Retinal pigment epithelial cell (primary cell): ENCODE measurements at places on chromosomes 16 and 17.

DNA sequence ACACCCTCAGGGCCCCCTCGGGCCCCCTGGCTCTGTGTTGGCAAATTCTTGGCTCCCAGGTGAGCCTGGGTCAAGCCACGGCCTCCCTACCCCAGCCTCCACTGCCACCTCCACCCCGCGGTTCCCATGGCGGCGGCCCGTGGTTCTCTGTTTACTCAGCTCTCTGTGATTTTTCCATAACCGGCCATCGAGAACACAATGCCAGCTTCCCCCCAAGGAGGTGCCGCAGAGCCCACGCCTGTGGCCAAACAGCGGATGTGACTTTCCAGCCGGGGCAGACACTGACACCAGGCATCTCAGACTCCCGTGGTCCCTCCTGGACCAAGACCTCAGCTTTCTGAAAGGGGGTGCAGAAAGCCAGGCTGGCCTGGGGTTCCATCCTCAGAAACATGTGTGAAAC lies 21.6 kb upstream of the ATP2A3 start:
- DNase-seq: no peak

DNA sequence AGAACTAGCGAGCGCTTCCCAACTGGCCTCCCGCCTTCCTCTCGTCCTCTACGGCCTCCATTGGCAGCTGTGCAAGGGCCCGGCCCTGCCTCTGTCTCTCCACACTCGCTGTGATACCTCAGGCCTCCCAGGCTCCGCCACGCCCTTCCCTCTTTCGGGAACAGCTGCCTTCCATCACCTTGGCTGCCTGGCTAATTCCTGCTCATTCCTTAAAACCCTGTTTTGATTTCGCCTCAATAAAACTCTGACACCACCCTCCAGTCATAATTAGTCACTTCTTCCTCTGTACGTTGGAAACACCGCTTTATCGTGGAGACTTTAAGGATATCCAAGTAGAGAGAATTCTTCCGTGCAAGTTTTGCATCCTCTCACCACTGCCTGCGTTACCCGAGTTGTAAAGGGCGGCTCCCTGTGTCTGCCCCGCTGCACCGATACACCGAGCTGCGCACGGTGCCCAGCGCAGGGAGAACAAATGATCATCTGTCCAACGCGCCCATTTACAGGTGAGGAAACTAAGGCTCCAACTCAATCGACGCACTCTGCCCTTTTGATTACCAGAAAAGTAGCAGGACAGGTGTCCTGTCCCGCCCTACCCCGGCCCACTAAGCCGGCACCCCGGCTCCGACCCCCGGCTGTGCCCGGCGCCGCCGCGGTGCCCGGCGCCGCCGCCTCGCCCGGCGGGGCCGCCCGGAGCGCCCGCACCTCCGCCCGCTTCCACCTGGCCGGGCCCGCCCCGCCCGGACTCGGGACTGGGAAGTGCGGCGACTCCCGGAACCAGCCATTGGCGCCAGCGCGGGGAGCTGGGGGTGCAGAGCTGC lies 139.7 kb downstream of the SEC14L1 start:
- DNase-seq: no peak

DNA sequence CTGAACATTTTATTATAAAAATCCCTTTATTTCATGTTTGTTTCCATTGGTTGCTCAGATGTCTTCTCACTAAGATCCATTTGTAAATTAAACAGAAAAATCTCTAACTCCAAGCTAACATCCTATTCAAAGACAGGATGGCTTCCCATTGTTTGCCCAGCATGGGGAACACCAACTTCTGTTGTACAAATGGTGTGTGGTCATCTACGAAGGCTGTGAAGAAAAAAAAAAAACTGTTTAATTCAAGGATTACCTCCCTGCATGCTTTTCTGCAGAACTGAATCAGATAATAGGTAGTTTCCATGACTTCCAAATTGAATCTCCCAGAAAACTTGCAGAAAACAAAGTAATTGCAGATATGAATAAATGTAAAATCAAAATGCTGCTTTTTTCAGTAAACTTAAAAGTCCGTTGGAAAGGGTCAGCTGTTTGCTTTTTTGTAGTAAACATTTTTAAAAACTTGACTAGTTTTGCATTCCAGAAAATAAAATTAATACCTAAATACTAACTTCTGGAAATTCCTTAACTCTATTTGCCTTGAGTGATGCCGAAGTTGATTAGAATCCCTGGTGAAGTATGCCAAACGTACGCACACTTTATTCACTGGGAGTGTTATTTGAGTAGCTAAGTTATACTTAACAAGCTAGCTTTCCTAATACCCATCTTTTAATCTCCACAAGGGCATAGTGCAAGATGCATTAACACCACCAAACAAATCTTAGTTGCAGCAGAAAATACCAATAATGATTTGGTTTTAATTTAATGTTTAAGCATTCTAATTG lies 7.7 kb downstream of the SALL1 start:
- DNase-seq: no peak

DNA sequence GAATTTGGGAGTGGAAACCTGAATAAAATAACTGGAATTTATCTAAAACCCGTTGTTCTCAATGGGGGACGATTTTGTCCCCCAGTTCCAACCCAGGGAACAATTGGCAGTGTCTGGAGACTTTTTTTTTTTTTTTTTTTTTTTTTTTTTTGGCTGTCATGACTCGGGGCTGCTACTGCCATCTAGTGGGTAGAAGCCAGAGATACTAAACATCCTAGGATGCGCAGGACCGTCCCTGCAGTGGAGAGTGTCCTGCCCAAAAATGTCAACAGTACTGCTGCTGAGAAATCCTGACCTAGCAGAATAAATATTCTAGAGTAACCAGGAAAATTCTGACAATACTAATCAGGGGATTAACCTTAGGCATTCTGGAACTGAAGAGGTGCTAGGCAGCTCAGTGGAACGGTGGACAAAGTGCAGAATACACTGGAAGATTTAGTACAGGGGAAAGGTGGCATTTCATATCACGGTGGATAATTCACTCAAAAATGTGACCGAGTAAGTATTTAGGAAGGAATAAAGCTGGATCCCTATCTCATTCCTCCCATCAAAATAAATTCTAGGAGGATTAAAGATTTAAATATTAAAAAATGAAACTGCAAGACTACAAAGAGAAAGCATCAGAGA lies 107.6 kb downstream of the SPECC1 start:
- no peak for DNase-seq

- no peak for DNase-seq
These were observed 577 bp downstream of the GSPT1 start for GRCh38 chr16:11915114-11915643.

DNA sequence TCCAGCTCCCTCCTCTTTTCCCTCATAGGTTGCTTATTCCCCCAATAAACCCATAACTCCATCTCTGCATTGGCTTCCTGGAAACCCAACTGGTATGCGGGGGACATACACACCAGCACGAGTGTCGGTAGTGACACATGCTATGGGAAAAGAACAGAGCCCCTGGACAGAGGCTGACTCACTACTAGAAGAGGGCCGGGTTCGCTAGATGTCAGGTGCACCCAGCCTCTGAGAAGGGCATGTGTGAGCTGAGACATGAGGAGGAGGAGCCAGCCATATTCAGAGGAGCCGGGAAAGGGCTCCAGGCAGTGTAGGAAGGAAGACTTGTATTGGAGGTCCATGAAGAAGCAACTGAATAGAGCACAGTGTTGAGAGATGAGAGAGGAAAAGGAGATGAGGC lies 241.1 kb downstream of the SOX9 start:
- DNase-seq: no peak

GRCh38 chr17:55332296-55333041 lies 67.7 kb downstream of the HLF start:
- DNase-seq: no peak

DNA sequence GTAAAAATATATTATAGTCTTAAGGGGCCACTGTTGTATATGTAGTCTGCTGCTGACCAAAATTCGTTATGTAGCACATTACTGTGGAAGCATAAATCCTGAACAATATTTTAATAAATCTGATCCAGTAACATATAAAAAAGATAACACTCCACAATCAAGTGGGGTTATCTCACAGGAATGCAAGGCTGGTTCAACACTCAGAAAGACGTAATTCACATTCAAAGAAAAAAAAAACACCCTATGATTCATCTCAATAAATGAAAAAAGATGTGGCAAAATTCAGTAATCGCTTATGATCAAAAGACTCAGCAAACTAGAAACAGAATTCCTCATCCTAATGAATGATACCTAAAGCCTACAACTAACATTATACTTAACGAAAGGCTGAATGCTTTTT lies 47.8 kb downstream of the CREBBP start:
- DNase-seq: no peak

DNA sequence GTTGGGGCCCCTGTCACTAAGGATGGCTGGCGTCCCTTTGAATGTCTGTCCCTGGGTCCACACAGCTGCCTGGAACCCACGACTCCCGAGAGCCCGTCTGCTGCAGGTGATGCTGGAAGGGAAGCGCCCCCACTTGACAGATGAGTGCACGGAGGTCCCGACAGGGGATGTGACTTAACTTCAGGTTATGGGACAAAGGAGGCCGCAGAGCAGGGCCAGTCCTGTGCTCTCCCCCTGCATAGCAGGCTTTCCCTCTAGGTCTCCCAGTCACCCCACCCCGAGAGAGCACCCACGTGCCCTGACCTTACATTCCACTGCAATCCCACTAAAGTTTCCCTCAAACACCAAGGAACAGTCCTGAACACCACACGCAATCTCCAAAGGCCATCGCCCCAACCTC lies 6.0 kb upstream of the RCVRN start:
- DNase-seq: no peak

GRCh38 chr16:62021161-62021581 lies 15.1 kb downstream of the CDH8 start:
- no peak for DNase-seq

DNA sequence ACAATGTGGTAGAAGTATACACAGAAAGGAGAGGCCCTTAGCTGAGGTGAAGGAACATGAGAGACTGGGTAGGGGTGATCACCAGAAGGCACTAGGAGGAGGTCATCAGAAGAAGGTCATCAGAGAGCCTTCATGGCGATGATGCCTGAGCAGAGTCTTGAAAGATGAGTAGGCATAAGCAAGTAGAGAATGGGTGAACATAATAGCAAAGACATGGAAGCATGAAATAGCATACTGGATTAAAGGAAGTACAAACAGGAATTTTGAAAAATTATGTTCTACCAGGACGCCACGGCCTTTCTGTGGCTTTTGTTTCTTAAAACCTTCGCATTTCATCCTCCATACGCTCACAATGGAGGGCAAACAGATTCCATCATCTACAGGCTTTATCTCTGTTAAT lies 2.9 kb downstream of the IKZF3 start:
- no peak for DNase-seq

DNA sequence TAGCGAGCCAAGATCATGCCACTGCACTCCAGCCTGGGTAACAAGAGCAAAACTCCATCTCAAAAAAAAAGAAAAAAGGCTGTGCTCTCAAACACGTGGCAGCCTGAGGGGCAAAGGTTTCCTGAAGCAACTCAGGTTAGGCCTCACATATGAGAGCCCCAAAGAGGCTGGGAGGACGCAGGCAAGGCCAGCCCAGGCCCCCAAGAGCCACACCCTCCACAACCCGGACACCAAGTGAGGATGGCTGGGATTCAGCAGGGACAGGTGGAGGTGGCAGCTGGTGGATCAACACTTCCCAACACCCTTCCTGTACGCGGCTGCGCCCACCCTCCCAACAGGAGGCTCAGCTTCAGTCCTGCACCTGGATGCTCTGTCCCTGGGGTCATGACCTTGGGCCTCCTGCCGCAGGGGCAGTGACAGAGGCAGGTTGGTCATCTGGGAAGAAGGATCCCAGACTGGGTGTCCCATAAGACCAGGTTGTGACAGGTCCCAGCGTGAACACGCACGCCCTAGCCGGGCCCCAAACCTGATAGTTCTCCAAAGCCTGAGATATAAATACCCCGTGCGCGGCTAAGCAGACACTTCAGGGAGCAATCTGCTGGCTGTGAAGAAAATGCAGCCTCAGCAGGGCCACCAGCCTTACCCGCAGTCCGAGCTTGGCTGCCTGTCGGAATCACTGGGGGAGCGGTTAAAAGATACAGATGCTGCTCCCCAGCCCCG lies 78.1 kb downstream of the TIMM22 start:
- no peak for DNase-seq

GRCh38 chr16:84109598-84110335 lies 7.0 kb downstream of the MBTPS1 start:
- DNase-seq: no peak

- no peak for DNase-seq
These were observed 49.9 kb upstream of the ELAC2 start for GRCh38 chr17:13067629-13068303.

DNA sequence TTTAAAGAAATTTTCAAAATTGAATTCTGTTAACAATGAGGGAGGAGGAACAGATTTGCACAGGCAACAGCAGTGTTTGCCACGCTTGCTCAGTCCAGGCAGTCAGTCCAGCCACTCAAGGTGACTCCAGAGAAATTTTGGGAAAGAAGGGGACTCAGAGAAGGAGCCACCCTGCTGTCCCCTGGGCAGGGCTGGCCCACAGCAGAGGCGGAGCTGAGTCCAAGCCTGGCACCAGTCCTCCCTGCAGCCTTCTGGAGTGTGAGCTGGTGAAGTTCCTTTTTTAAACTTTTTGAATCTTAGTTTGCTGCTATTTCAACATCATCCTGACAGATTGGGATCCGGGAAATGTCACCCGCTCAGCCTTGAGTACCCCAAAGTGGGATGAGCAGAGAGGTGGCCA lies 14.5 kb upstream of the SLC47A2 start:
- no peak for DNase-seq

DNA sequence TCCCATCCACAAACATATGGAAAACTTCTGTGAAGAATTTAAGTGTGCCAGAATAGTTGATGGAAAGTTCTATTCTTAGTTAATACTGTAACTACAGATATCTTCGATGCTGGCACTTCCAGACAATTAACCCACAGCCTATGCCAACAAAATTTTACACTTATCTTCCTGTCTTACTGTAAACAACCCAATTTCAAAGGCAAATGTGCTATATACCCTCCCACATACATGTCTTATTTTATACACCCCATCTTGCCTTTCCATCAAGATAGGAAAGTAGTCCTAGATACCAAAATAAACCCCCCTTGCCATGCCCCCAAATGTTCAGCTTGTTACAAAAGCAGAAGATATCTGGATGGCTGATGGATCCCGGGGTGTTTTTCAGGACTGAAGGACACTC lies 306.3 kb downstream of the SLC39A11 start:
- no peak for DNase-seq

DNA sequence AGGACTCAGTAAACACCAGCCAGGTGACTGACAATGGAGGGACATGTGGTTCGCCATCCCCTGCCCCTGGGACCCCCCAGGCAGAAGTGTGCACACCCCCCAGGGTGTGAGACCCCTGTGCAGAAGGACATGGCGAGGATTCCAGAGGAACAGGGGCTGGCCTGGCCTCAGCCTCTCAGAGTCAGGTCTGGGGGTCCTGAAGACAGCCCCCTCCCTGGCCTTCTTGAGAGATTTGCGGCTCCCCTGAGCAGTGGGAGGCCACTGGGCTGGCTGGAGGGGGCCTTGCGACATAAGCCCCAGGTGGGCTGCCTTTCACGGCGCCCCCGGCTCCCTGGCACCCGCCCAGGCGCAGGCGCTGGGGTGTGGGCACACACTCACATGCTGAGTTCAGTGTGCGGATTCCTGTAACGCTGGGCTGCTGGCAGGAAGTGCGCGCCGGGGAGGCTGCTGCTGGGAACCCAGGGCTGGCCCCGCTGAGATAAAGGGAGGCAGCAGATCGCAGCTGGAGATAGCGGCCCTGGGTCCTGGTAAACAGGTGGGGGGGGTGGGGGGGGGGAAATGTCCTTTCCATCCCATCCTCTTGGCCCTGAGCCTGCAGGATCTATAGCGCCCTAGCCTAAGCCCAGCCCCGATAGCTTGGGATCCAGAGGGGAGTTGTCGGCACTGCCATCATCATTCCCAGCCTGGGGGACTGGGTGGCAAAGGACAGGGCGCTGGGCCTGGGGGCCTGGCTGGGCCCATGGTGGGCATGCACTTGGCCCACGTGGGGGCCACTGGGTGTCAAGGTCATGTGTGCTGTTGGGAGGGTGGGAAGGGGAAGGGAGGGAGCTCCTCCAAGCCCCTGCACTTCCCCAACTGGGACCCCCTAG lies 27.1 kb downstream of the TMEM235 start:
- DNase-seq: no peak
